ENCODE measurements at places on chromosomes 7 and 10.

DNA sequence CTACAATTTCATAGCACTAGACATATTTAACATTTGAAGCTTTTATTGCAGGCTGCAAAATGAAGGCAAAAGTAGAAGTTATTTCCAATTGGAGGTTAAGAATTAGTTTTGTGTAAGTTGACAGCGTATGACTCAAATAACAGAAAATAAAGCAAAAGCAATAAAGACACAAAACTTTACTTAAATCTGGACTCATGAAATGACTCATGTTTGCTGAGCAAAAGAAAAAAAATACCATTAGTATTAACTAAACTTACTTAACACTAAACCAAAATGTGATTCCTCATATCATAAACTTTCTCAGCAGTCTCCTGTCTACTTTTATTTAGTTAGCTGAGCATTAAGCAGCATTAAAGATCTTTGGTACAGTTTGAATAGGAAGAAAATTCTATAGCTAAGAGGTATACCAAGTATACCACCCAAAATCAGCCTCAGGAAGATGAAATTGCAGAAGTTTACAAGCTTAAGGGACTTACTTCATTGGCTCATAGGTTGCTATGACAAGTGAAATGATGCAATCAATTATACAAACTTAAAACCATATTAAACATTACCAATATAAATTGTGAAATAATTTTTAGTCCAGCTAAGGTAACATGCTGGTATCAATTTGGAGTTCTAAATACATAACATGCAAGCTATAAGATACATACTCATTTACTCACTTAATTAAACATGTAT is 1131.4 kb downstream of the XPNPEP1 start:
- no peak for DNase-seq

- no peak for DNase-seq
Measured at GRCh38 chr10:50846753-50847152, 38.7 kb downstream of the A1CF start.

- DNase-seq: no peak
Measured at GRCh38 chr7:24036033-24036412, 248.0 kb upstream of the NPY start.

- no peak for DNase-seq
Measured at GRCh38 chr7:88546808-88547207, 212.7 kb upstream of the ZNF804B start.

DNA sequence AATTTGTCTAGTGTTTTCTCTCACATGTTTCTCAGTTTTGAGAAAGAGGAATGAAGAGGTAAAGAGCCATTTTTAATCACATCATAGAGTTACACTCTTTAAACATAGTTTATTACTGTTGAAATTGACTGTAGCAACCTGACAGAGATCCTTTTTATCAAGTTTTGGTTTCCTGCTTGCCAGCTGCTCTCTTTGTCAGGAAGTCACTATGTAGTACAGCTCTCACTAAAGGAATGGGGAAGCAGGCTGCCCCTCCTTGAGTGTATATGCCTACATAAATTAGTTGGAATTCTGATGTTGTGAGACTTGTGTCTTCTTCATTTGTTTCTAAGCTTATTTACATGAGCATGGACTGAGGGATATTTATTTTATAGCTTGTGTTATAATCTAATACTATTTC is 1274.0 kb upstream of the CELF2 start:
- DNase-seq: no peak

DNA sequence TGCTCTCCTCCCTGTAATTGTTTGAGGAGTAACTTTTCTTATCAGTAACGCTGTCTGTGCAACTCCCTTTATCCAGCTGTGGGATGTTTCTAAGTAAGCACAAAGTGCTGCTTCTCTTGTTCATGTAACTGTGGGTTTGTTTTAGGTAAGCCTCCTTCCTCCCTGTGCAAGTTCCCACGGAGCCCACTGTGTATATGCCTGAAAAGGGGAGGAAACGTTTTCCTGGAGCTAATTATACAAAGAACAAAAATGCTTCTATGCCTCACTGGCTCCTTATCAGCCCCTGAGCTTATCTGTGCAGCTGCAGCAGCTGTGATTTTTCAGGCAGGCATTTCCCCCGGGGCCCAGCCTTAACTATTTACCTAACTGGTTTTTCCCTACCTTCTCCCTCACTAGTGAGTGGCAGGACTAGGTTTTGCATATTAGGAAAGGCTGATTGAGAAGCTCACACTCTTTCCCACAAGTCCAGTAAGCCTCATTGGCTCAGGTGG is 593.4 kb upstream of the GHITM start:
- no peak for DNase-seq

All from NCI-H1092 (cell line).